ENCODE measurements at places on chromosomes 2 and 18. TPM values are rescaled to one million over a fixed set of nuclear protein-coding genes. Genes with fewer than 3 reads are reported as not detected.

Gene MAP2
- total RNA-seq: 14.2 TPM

DNA sequence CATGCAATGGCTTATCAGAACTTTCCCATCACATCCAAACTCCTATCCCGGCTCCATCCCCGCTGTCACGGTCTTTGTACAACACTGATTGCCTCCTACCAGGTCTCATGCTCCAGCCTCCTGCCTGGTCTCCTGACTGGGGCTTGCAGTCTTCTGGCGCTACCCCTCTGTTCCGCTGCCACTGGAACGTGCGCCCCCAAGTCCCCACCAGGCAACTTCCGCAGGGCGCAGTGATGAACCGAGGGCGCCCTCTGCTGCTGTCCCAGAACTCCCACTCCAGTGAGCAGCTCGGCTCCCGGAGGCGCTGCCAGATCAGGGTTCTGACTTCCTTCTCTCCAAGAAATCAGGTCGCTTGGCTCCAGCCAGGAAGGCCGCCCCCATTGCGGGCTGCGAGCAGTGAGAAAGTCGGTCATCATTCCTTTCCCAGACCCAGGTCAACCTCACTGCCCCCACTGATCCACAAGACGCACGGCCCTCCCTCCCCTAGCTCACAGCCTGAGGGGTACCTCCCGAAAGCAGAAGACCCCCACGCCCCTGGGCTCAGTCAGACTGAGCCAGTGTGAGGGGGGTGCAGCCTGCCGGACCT lies 43.9 kb upstream of the RAB11FIP5 start:
- H3K4me1 ChIP-seq: peaks cover 7% of the 10 kb centered on the region
- H3K27me3 ChIP-seq: no peaks in the 10 kb centered on the region
- no peaks in the 10 kb centered on the region for H3K36me3 ChIP-seq
- no peak overlapping the region for H3K27ac ChIP-seq
- DNase-seq: peak; percentile 67

GRCh38 chr2:126696644-126697520 lies 40.9 kb downstream of the GYPC start:
- H3K27ac ChIP-seq: no peak overlapping the region
- no peaks in the 10 kb centered on the region for H3K27me3 ChIP-seq
- no peak for DNase-seq
- H3K4me3 ChIP-seq: no peak overlapping the region

GRCh38 chr2:207243601-207244000 lies 77.9 kb upstream of the KLF7 start:
- no peaks in the 10 kb centered on the region for H3K27me3 ChIP-seq
- H3K27ac ChIP-seq: no peak overlapping the region
- no peak overlapping the region for H3K4me3 ChIP-seq
- H3K36me3 ChIP-seq: no peaks in the 10 kb centered on the region
- no peaks in the 10 kb centered on the region for H3K4me1 ChIP-seq

DNA sequence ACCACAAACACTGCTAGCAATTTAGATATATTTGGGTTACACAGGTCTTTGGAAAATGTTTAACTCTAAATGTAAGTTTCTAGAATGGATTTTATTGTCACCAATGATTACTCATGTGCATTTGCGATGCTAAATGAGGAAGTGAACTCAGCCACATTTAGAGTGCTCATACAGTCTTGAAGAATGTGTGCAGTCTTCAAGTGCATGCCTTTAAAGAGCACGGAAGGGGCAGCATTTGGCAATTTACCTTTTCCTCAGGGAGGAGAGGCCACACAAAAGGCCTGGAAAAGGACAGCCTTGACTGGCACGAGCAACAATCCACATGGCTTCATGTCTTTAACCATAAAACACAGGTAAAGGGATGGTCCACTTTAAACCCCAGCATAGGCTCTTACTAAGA lies 78.5 kb upstream of the STK17B start:
- no peaks in the 10 kb centered on the region for H3K36me3 ChIP-seq
- H3K4me3 ChIP-seq: no peak overlapping the region
- no peak overlapping the region for H3K27ac ChIP-seq
- no peaks in the 10 kb centered on the region for H3K4me1 ChIP-seq
- H3K27me3 ChIP-seq: no peaks in the 10 kb centered on the region

Gene SP5
- not detected for total RNA-seq

GRCh38 chr2:160246356-160246755 lies 46.3 kb upstream of the ITGB6 start:
- H3K36me3 ChIP-seq: no peaks in the 10 kb centered on the region
- no peak overlapping the region for H3K27ac ChIP-seq
- H3K4me3 ChIP-seq: no peak overlapping the region
- H3K27me3 ChIP-seq: no peaks in the 10 kb centered on the region
- no peak for DNase-seq

- H3K4me1 ChIP-seq: no peaks in the 10 kb centered on the region
- no peak overlapping the region for H3K27ac ChIP-seq
- DNase-seq: no peak
- H3K4me3 ChIP-seq: no peak overlapping the region
- no peaks in the 10 kb centered on the region for H3K27me3 ChIP-seq
Measured at GRCh38 chr2:52698408-52698807, 1069.2 kb upstream of the CHAC2 start.

Gene FTCDNL1
- 2.6 TPM for total RNA-seq

Gene TMEM17
- total RNA-seq: 2.3 TPM

DNA sequence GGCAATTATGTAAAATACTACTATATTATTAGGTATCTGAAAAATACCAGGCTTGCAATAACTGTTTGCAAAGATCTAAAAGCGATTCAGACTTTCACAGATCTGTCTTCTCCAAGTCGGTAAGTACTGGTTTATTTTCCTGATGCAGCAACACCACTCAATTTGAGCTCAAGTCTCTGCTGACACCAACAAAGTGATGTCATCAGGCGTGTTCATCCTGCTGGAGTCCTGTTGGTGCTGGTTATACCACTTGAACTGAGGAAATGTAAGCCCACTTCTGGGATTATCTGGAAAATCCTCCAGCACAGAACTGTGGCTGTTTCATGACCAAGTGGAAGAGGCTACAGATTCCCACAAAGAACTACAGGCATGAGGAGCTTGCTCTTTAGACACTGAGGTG lies 267.6 kb downstream of the BCL2 start:
- no peaks in the 10 kb centered on the region for H3K4me1 ChIP-seq
- no peaks in the 10 kb centered on the region for H3K27me3 ChIP-seq
- no peaks in the 10 kb centered on the region for H3K36me3 ChIP-seq
- no peak overlapping the region for H3K4me3 ChIP-seq
- DNase-seq: no peak
- H3K27ac ChIP-seq: no peak overlapping the region

- H3K4me1 ChIP-seq: no peaks in the 10 kb centered on the region
- no peaks in the 10 kb centered on the region for H3K27me3 ChIP-seq
- H3K36me3 ChIP-seq: no peaks in the 10 kb centered on the region
- no peak for DNase-seq
Measured at GRCh38 chr2:191917967-191918651, 71.2 kb upstream of the CAVIN2 start.

DNA sequence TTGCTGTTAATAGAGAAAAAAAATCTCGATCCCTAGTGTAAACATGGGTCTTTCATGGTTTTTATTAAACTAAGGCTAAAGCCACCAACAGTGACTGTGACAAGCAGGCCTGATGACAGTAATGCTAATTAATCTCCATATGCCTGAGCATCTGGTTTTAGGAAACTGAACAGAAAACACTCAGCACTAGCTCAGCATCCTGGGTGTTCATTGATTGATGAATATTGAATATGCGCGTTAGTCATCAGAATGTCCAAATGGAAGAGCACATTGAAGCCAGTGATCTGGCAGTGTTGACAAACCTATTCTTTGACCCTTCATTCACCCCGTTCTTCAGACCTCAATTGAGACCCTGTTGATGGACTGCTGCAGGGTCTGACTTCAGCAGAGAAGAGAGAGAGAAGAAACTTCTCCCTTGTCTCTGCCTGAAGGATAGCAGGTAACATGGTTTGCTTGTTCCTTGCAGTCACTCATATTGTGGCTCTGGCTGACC lies 283.8 kb downstream of the RDH14 start:
- no peak overlapping the region for H3K27ac ChIP-seq
- no peak for DNase-seq
- H3K27me3 ChIP-seq: no peaks in the 10 kb centered on the region
- H3K4me1 ChIP-seq: no peaks in the 10 kb centered on the region
- no peak overlapping the region for H3K4me3 ChIP-seq

DNA sequence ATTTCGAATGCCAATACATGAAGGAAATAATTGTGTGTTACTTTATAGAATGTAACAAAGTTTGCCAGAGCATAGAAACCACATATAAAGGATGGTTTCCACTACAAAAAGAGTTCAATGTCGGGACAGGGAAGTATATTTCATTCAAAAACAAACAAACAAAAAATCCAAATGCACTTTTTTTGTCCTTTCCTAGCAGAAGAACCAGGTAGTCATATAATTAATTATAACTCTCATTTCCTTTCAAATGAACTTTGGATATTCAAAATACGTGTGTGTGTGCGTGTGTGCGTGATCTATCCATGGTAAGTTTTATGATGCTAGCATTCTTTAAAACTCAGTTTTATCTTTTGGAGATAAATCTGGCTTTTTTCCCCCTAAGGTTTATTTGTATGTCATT lies 8.3 kb downstream of the FN1 start:
- H3K4me3 ChIP-seq: no peak overlapping the region
- no peak overlapping the region for H3K27ac ChIP-seq
- H3K27me3 ChIP-seq: no peaks in the 10 kb centered on the region
- DNase-seq: no peak
- no peaks in the 10 kb centered on the region for H3K4me1 ChIP-seq
- H3K36me3 ChIP-seq: no peaks in the 10 kb centered on the region

DNA sequence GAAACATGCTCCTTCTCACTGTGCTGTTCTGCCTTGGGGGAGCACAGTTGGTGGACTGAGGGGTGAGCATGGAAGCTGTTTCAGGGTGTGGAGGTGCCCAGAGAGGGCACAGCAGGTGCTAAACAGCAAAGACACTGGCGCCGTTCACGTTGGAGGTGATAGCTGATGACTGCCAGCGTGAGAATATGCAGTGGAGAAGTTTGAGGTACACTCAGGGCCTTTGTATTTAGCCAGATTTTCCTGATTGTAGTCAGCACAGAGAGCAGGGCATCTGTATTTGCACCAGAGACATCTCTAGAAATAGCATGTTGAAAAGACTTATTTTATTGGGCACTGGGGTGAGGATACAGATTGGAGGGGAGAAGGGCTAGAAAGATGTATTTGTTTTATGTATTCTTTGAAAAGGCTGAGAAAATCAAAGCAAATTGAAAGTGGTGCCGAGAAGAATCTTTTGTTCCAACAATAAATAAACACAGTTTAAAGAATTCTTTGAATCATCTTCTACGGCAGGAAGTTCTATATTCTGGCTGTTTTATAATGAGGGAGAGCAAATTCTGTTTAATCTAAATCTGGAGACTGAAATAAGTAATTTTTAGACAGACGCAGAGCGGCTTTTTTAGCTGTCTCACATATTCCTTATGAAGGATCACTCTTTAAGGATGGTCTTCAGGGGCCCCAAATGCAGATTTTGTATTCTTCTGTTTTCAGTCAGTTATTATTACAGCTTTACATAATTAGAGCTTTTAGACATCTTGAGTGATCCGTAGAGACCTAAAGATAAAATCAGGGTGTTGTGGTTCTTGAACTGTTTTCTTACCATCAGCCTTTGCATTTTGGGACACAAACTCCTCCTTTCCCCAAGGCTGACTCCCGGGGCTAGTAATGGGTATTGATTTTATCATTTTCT lies 7.1 kb downstream of the ZNF532 start:
- DNase-seq: no peak
- no peaks in the 10 kb centered on the region for H3K36me3 ChIP-seq
- H3K27ac ChIP-seq: no peak overlapping the region

DNA sequence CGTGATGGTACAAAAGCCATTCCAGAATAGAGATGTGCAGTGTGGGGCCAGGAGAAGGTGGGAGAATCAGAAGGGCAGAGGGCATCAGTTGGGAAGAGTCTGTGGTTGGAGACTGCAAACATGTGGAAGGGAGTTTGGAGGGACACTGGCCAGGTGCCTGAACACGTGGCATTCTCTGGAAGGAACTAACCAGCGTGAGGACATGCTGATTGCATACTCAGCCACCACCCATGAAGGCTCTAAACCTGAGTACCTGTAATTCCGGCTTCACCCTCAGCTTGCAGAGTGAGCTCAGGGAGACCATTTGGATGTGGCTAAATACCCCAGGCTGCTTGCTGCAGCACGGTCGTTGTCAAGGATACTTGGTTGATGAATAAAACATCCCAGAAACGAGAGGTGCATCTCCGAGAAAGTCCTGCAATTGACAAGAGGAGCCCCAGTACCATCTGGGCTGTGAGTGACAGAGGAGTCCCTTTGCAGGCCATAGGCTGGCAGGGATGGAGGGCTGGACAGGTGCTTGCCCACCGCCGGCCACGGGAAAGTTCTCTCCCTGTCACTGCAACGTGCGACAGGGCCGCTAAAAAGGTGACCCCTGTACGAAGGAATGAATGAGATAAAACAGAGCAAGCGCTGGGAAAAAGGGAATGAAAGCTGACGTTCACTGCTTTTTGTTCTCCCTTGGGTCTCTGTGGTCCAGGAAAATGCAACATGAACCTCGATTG lies 5.0 kb downstream of the ACKR3 start:
- peak; percentile 87 for DNase-seq
- no peaks in the 10 kb centered on the region for H3K36me3 ChIP-seq
- peak overlapping the region; percentile 84 for H3K27ac ChIP-seq
- H3K4me1 ChIP-seq: peaks cover 91% of the 10 kb centered on the region
- H3K27me3 ChIP-seq: no peaks in the 10 kb centered on the region

GRCh38 chr18:25236736-25237135 lies 115.2 kb downstream of the ZNF521 start:
- no peak overlapping the region for H3K4me3 ChIP-seq
- H3K4me1 ChIP-seq: peaks cover 7% of the 10 kb centered on the region
- no peaks in the 10 kb centered on the region for H3K36me3 ChIP-seq
- DNase-seq: no peak

- no peak overlapping the region for H3K4me3 ChIP-seq
- H3K4me1 ChIP-seq: no peaks in the 10 kb centered on the region
- no peaks in the 10 kb centered on the region for H3K27me3 ChIP-seq
- no peaks in the 10 kb centered on the region for H3K36me3 ChIP-seq
- no peak for DNase-seq
- no peak overlapping the region for H3K27ac ChIP-seq
Measured at GRCh38 chr18:64055019-64055418, 85.1 kb downstream of the SERPINB8 start.

DNA sequence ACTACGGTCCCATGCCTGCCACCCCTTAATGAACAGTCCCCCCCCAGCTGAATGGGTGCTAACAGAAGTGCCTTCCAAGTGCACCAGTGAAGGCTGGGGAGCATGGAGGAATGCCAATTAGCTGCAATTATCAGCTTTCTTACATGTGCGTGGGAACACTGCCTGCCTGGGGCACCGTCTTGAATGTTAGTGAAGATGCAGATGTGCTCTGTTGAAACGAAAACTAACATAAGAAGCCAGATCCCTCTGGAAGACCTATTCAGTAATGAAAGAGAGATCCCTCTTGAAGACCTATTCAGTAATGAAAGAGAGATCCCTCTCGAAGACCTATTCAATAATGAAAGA lies 154.5 kb downstream of the CLIP4 start:
- H3K4me1 ChIP-seq: no peaks in the 10 kb centered on the region
- no peak for DNase-seq
- no peaks in the 10 kb centered on the region for H3K27me3 ChIP-seq
- no peak overlapping the region for H3K27ac ChIP-seq
- H3K36me3 ChIP-seq: no peaks in the 10 kb centered on the region

- H3K4me3 ChIP-seq: no peak overlapping the region
- H3K36me3 ChIP-seq: no peaks in the 10 kb centered on the region
- H3K4me1 ChIP-seq: no peaks in the 10 kb centered on the region
- DNase-seq: no peak
Measured at GRCh38 chr2:48719480-48720177, 35.9 kb downstream of the LHCGR start.

All from body of pancreas (tissue), 4 donors.